ENCODE measurements at places on chromosomes 11 and 22.
A peak's percentile ranks its signal among the peaks of the same experiment; 100 is the strongest.

GRCh38 chr22:31276426-31277167 lies 15.7 kb downstream of the PIK3IP1 start:
- no peak for DNase-seq

DNA sequence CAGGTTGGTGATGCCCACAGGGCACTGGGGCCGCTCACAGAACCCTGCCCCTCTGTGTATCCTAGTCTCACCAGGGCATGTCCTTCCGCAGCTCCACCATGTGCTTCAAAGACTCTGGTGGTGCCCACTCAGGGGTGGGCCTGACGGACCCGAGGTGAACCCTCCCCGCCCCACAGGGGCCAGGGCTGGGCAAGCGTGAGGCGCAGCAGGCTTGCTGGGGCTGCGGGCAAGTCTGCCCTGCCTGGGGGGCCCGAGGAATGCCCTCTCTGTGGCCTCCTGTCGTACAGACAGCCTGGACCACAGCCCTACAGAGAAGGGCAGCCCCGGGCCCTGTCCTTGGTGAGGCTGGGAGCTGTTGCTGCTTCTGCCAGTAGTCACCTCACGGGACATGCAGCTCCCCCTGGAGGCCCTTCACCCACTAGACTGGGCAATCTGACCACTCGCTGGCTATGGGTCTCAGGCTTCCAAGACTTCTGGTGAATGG lies 40.2 kb downstream of the TBX1 start:
- no peak for DNase-seq

DNA sequence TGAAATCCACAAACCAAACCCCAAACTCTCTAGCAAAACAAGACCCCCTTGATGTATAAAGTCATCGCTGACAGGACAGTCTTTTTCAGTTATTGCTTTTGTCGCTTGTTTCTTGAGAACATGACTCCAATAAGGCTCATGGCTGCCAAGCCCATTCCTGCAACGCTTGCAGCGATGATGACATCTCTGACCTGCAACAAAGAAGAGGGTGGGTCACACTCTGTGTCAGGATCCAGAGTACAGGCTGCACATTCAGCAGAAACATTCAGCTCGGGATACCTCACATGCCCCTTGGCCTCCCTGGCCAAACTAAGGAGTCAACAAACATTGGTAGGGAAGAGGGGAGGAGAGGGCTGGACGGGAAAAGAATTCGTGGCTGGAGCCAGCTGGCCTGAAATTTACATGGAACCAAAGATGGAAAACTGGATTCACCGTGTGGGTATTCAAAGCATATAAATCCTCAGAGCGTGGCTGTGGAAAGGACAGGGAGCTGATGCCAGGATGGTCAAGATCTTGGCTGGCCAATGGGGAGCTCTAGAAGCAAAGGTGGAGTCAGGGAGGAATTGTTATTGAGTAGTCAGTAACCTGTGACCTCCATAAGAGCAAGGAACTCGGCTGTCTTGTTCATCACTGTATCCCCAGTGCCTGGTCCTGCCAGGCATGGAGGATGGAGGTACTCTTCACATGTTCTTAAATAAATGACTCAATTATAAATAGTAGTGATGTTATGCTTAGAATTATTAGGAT lies 11.8 kb upstream of the PLAAT2 start:
- DNase-seq, result no peak

- peak; percentile 5 for DNase-seq
These were observed 265.3 kb downstream of the OPCML start for GRCh38 chr11:133266986-133267385.

DNA sequence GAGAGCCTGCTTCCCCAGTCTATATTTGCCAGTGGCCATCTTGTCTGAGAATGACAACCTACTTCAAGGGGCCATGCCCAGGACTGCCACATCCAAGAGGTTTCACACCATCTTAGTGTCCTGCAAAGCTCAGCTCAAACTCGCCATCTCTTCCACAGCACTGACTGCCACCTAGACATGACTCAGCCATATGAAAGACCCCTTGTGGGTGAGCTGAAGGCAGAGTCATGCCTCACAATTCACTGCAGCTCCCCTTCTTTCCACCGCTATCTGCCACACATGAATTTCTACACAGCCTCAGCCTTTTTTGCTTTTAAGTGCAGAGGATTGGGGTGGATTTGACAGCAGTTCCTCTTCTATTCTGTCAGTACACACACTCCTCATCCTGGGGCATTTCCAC lies 127.5 kb downstream of the GALNT18 start:
- DNase-seq, result no peak

DNA sequence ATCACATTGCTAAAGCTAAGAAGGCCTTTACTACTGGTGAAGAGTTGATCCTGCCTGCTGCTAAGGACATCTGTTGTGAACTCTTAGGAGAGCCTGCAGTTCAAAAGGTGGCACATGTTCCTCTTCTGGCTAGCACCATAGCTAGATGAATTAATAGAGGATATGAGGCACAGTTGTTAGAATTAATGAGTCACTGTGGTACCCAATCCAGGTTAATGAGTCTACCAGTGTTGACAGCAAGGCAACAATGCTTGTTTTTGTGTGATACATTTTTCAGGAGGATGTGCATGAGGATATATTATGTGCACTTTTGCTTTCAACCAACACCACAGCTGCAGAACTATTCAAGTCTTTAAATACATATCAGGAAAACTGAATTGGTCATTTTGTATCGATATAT lies 12.0 kb downstream of the C11orf58 start:
- no peak for DNase-seq

DNA sequence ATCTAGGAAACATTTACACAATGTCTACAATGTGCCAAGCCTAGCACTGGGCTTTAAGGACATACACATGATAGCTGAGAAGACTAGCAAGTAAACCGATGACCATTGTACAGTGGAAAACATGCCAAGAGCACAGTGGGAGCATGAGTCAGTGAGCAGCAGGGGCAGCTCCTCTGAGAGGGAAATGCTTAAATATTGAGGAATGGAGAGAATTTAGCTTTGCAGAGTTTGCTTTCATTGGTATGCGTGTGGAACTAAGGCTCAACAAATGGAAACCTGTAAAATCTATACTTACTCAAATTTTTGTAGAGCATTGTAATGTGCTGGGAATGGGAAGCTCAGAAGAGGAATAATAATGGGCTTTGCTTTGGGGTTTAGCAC lies 282.3 kb downstream of the ST3GAL4 start:
- DNase-seq, result no peak

GRCh38 chr11:65454311-65454695 lies 31.7 kb downstream of the NEAT1 start:
- DNase-seq, result no peak

GRCh38 chr11:72546866-72547265 lies 112.5 kb upstream of the CLPB start:
- DNase-seq, result no peak

GRCh38 chr11:46413760-46414465 lies 22.3 kb upstream of the CHRM4 start:
- DNase-seq, result no peak

GRCh38 chr22:27318516-27318915 lies 483.0 kb downstream of the MN1 start:
- DNase-seq, result peak; percentile 69

- no peak for DNase-seq
These were observed 309.9 kb downstream of the GUCY1A2 start for GRCh38 chr11:106708348-106708747.

DNA sequence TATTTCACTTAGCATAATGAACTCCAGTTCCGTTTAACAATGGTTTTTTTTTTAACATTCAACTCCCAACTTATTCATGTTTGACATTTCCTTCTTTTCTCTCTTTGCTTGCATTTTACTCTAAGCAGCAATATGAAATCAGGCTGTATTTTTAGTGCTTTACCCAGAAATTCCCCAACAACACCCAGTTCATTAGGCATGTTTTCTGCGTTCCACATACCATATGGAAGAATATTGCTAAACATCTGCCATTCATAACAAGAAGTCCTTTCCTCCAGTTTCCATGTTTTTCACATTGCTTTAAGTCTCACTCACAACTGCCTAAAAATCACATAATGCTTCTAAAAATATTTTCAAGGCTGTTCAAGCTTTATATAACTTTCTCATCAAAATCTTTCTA lies 45.8 kb downstream of the PLAAT5 start:
- DNase-seq, result no peak

DNA sequence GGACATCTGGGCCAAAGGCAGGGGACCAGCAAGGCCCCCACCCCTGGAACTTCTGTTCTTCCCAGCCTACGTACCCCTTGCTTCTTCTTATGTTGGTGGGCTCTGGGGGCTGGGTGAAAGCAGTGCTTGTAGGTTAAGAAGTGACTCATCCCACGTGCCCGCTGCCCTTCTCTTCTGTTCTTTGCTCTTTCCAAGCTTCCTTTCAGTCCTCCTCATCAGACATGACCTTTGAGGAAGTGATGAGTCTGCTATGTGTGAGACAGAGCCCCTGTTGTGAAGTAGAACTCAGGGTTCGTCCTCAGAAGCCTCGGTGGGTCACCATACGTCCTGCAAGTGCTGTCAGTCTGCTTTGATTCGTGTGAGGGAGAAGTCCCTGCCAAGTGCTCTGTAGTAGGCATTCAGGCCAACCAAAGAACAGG lies 12.7 kb downstream of the MED15 start:
- no peak for DNase-seq

GRCh38 chr11:112274007-112274783 lies 13.5 kb upstream of the PLET1 start:
- DNase-seq, result no peak

DNA sequence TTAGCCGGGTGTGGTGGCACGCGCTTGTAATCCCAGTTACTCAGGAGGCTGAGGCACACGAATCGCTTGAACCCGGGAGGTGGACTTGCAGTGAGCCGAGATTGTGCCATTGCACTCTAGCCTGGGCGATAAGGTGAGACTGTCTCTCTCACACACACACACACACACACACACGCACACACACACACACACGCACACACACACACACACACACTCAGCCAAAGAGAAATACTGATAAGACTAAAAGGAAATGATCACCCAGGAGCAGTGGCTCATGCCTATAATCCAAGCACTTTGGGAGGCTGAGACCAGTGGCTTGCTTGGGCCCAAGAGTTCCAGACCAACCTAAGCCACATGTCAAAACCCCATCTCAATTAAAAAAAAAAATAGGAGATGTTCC lies 20.8 kb downstream of the HSPA8 start:
- DNase-seq, result no peak

DNA sequence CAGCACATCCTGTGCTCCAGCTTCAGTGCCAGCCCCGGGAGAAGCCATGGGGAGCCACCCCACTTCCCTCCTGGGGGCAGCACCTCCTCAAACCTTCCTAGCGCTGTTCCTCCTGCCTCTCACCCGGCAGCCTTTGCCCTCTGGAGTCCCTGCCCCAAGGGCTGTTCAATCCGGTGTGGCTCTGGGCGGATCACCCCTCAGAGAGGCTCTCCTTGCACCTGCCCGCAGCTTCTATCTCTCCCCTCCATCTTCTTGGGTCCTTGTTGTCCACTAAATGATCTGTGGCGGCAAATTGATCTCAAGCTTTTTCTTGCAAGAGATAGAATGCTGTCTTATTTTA lies 18.1 kb upstream of the CDKN1C start:
- no peak for DNase-seq

DNA sequence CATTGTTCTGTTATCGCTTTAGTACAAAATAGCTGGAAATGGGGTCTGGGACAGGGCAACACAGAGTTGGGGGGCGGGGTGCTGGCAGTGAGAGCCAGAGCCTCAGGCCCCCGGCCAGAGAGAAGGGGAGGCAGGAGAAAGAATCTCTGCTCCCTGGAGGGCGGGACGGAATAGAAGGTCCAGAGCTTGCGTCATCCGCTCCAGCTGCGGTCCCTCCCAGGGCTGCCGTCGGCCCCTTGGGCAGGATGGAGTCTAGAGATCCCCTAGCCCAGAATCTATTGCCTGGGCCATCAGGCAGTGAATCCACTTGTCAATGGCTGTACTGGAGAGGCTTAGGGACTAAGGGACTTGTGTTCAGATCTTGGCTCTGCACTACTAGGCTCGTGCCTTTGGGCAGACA lies 5.0 kb downstream of the TP53I11 start:
- DNase-seq, result no peak

GRCh38 chr22:24564376-24565058 lies 8.7 kb downstream of the SNRPD3 start:
- no peak for DNase-seq

GRCh38 chr11:56700914-56701485 lies 2.1 kb downstream of the OR9G1 start:
- no peak for DNase-seq

DNA sequence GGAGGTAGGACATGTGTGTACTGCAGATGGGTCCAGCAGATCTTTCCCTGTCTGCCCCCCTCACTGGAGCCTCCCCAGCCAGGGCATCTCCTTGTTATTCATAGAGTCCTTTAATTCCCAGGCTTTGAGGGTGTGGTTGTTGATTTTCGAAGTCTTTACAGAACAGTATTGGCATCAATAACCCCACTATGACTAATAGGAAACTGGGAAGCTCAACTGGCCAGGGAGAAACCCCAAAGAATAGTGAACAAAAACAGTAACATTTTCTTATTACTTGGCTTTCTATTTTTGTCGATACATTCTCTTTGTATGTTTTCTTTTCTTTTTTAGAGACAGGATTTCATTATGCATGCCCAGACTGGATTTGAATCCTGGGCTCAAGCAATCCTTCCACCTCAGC lies 57.9 kb downstream of the NF2 start:
- no peak for DNase-seq

GRCh38 chr11:117230286-117230961 lies 1.4 kb downstream of the PCSK7 start:
- no peak for DNase-seq

GRCh38 chr11:77753230-77753629 lies 67.3 kb downstream of the RSF1 start:
- DNase-seq, result no peak

DNA sequence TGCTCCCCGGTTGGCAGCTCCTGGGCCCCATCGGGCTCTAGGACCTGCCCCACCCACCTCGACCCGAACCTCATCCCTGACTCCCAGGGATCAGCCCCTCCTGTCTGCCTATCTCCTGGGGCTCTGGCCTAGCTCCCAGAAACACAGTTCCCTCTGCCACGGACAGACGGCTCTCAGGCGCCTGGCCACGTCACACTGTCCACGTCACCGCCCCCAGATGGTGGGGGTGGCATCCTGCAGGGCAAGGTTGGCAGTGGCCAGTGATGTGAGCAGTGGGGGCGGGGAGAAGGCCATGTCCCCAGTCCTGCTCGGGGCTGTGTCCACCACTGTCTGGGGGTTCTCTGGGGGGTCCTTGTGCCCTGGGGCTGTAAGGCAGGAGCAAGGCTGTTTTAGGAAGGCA lies 29.2 kb downstream of the SYT7 start:
- DNase-seq, result no peak

- DNase-seq, result no peak
These were observed 29.3 kb downstream of the RRP7A start for GRCh38 chr22:42490243-42490832.

- DNase-seq, result no peak
These were observed 66.6 kb upstream of the ASPHD2 start for GRCh38 chr22:26362471-26362870.

- no peak for DNase-seq
These were observed 34.1 kb upstream of the CALCA start for GRCh38 chr11:15006139-15006759.

GRCh38 chr11:904380-904779 lies 6.2 kb downstream of the CHID1 start:
- DNase-seq, result no peak

GRCh38 chr22:37431366-37431765 lies 4.1 kb upstream of the ELFN2 start:
- no peak for DNase-seq

Measured in right lung (tissue), 10 donors.